NCI-H226 (cell line): ENCODE measurements at places on chromosomes 4 and X.
A peak's percentile ranks its signal among the peaks of the same experiment; 100 is the strongest.

GRCh38 chr4:120327276-120327675 lies 260.6 kb upstream of the MAD2L1 start:
- no peak for DNase-seq

GRCh38 chr4:7313347-7313811 lies 121.0 kb downstream of the SORCS2 start:
- DNase-seq: no peak

DNA sequence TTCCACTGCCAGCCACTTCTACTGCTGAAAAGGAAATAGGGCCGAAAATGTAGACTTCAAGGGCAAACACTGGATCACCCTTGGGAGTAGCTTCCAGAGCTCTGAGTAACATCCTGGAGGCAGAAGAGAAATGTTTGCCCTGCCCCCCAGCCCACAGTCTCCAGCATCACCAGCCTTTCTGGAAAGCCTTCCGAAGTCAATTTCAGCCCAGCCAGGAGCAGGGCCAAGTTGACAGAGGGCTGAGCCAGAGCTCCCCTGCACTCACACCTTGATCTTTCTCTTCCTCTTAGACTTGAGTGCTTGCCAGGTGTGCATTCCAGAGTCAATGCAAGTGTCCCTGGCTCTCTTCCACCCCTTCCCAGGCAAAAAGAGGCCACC lies 35.2 kb downstream of the SLC25A5 start:
- DNase-seq: peak; percentile 79

DNA sequence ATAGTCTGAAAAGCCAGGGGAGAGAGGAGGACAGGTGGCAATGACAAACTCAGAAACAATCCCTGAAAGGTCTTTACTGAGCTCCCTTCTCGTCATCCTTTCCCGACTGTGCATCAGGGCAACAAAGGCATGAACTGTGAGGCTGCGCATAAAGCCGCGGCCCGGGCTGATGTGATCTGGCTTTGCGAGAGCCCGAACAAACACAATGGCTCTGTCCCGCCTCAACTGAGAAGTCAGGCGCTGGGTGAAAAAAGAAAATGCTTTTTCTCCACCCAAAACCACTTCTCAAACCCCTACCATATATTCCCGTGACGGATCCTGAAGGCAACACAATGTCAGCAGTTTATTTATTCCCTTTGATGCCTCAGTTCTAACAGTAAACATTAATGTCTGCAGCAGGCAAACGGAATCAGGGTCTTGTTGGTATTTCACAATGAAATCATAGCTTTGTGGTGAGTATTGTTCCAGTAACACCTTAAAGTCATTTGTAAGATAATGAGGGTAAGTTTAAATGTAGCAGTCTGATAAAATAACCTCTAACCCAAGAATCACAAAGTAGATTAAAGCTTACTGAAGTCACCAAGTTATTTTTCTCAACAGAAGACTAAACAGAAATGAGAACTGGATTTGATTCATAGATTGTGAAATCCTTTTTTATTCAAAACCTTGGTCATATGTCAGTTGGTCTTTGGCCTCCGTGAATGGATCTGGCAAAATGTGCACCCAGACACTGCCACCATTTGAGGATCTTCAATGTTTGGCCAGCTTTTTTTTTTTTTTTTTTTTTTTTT lies 67.4 kb downstream of the APBB2 start:
- no peak for DNase-seq

- DNase-seq: no peak
Observed at GRCh38 chrX:8845469-8845868, 44.3 kb upstream of the FAM9A start.

- no peak for DNase-seq
Observed at GRCh38 chr4:90855111-90855510, 727.9 kb downstream of the CCSER1 start.

DNA sequence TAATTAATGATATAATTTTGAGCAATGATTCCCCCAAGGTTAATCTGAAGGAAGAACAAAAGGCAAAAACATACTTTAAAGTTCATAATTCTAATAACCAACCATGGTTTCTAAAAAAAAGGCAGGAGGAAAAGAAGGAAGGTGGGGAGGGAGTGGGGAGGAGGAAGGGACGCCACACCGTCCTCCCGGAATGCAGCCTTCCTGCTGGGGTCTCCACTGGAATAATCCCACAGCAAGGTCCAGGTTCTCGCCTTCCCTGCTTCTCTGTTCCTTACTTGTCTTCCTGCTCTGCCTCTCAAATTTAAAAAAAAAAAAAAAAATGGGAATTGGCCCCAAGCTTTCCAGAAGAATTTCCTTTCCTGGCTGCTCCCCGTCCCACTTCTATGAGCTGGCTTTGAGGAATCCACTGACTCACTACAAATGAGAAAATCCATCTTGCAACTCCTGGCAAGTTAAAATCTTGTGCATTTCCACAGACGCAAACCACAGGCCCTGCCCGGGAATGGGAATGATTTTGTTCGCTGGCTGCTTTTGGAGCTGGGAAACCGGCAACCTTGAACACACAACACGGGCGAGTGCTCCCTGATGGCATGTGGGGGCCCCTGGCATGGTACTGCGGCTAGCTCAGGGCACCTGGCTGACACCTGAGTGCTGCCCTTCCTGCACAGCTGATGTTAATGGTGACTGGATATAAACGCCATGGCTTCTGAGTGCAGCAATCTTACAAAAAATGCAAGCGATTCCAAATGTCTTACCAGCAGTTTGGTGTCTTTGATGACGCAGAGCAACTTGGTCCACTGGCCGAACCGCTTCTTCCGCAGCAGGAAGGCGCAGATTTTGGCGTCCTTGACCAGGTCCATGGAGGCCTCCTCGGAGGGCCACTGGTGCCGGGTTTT lies 97.0 kb downstream of the AFAP1 start:
- DNase-seq: peak; percentile 94

DNA sequence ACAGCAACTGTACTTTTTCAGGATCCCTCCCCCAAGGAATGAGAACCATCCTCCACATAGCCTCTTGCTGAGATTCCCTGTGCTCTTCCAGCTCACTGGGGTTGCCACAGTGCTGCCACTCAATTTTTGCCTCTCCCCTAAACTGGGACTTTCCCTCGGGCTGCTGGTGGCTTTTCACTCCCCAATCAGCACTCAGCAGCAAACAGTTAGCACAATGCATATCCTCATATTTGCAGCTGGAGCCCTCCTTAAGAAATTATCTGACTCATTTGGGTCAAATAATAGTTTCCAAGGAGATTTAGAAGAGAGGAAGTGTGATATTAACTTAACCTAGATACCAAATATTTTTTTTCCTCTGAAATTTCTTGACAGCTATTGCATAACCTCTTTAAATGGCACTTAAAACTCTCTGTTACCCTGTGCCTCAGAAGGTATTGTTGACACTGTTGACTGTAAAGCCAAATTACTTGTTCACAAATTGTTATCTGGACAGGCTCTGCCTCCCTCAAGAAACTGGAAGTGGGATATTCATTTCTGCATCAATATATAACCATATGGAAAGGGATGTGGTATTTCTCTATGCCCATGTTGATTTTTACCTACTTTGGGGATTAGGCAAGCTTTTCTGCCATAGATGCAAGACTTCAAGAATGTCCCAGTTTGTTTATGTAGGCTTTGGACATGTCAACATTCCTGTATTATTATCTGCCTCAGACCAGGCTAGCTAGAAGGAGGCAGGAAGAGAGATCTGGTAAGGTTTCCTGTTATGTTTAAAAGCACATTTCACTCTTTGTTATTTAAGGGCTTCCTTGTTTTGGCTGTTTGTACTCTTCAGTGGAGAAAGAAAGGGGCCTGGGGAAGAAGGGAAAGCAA lies 58.0 kb downstream of the SEPTIN11 start:
- peak; percentile 80 for DNase-seq

GRCh38 chr4:113636438-113636818 lies 125.1 kb downstream of the CAMK2D start:
- DNase-seq: no peak

DNA sequence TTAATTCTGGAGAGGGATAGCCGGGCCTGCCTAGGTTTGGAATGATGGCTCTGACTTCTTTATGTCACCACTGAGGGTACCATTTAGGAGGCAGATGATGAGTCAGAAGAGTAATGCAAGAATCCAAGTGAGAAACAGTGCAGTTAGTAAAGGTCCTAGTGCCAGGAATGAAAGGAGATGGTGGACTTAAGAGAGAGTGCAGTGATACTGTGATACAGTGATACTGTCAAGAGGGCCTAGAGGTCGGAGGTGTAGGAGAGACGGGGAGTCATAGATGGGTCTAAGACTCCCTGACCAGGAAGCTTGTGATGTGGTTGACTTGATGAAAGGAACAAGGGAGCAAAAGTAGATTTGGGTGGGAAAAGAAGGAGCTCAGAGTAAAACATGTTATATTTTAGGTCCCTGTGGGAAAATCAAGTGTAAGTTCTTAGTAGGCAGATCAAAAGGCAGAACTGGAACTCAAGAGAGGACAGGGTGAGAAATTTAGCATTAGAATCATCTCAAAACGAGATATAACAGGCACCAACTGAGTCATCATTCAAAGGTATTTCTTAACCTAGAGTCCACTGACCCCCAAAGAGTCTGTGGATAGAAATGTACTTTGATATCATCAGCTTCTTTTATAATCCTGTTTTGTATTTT lies 85.0 kb downstream of the NFKB1 start:
- DNase-seq: no peak

DNA sequence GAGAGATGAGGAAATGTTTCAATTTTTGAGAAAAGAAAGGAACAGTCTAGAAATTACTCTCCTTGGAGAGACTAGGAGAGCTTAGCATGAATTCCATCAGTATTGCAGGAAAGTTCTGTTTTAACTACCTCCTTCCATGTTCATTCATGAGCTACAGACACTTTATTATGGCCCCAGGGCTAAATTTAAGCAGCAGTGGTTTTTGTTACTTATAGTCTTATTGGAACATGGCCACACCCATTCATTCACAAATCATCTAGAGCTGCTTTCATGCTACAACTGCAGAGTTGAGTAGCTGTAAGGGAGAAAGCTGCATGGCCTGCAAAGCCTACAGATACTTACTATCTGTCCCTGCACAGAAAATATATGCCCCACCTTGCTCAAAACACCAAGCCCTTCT lies 81.7 kb downstream of the SHISA3 start:
- no peak for DNase-seq

- no peak for DNase-seq
Observed at GRCh38 chr4:77076889-77077635, 1.3 kb upstream of the CCNI start.
